Fibroblast of lung (primary cell): ENCODE measurements at places on chromosomes 4 and X.

GRCh38 chr4:170497689-170498088 lies 407.9 kb upstream of the AADAT start:
- no peak for DNase-seq

- no peak for DNase-seq
These were observed 688.4 kb downstream of the CCSER1 start for GRCh38 chr4:90815569-90815968.

GRCh38 chrX:41721590-41721989 lies 2.4 kb upstream of the GPR82 start:
- DNase-seq: no peak

- no peak for DNase-seq
These were observed 6.3 kb downstream of the LAS1L start for GRCh38 chrX:65528293-65528692.

GRCh38 chr4:126647756-126648397 lies 984.9 kb upstream of the INTU start:
- DNase-seq: peak; percentile 73
